MCF 10A (cell line): ENCODE measurements at places on chromosomes 6 and 20. TPM values are rescaled to one million over a fixed set of nuclear protein-coding genes. Genes with fewer than 3 reads are reported as not detected.
A peak's percentile ranks its signal among the peaks of the same experiment; 100 is the strongest.

- peaks cover 95% of the 10 kb centered on the region for H3K27me3 ChIP-seq
- H3K27ac ChIP-seq: no peak overlapping the region
Observed at GRCh38 chr6:133062696-133063306, 178.4 kb upstream of the EYA4 start.

The CYP39A1 gene
- 7.2 and 7.4 TPM in 2 replicates for total RNA-seq

DNA sequence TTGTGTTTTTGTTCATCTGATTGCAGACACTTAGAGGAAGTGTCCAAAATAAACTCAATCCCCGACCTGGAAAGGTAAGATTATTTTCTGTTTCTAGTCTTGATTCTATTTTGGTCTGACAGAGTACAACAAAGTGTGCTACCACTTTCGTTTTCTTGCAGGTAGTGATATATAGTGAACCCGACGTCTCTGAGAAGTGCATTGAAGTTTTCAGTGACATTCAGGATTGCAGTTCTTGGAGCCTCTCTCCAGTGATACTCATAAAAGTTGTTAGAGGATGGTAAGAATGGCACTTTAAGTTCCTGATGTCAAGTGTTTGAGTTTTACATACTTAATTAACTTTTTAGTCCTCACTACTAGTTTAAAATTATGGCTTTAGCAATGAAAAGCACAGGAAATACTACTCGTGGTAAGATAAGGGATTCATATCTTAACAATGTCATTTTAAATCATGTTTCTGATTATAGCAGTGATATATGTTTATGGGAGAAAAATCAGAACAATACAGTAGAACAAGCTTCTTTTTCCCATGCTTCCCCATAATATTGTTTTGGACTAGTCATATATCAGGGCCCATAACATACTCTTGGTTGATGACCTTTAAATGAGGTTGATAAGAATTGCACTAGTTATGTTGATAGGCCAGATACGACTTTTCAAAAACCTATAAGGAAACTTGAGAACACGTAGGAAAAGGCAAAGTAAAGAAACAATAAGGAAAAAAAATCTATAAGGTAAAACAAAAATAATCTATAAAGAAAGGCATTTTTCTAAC, 104.0 kb downstream of the RTN4IP1 start:
- H3K27ac ChIP-seq: peak overlapping the region; percentile 96
- DNase-seq: peak; percentile 49
- H3K4me1 ChIP-seq: peaks cover 43% of the 10 kb centered on the region
- H3K27me3 ChIP-seq: no peaks in the 10 kb centered on the region
- peak overlapping the region; percentile 69 for H3K4me3 ChIP-seq

The ZBP1 gene
- total RNA-seq: not detected in 2 replicates

- no peak for DNase-seq
- H3K4me3 ChIP-seq: no peak overlapping the region
- H3K36me3 ChIP-seq: no peaks in the 10 kb centered on the region
- H3K4me1 ChIP-seq: peaks cover 6% of the 10 kb centered on the region
Observed at GRCh38 chr20:2341336-2341735, 39.4 kb upstream of the TGM6 start.

- H3K36me3 ChIP-seq: no peaks in the 10 kb centered on the region
- no peak for DNase-seq
- H3K4me3 ChIP-seq: no peak overlapping the region
- no peaks in the 10 kb centered on the region for H3K4me1 ChIP-seq
Observed at GRCh38 chr6:25868436-25869183, 5.4 kb downstream of the SLC17A3 start.

The ZNF451 gene
- total RNA-seq: 63.0 and 65.7 TPM in 2 replicates
